ENCODE measurements at places on chromosomes 5 and 9. TPM values are rescaled to one million over a fixed set of nuclear protein-coding genes. Genes with fewer than 3 reads are reported as not detected.

- no peak for DNase-seq
Measured at GRCh38 chr9:20305452-20305851, 316.8 kb downstream of the MLLT3 start.

MROH2B gene
- total RNA-seq: not detected

GRCh38 chr9:137787786-137788505, 89.6 kb upstream of the CACNA1B start:
- DNase-seq: no peak

- peak; percentile 54 for DNase-seq
Measured at GRCh38 chr5:91150234-91150633, 232.9 kb downstream of the ARRDC3 start.

DNA sequence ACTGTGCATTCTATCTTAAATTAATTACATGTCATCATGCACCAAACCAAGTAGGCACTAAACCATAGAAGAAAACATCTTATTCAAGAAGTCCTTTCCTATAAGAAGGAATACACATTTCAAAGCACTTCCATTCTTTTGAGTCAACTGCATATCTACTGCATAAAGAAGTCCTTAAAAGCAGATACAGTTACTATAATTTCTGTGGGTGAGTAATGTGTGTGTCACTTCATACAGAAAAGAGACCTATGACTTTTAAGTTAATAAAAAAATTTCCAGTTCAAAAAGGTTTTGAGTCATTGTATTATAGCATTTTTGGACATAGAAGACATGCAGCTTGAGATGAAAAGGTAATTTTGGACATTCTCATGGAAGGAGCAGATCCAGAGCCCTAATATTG, 125.0 kb downstream of the DTWD2 start:
- DNase-seq: no peak

DNA sequence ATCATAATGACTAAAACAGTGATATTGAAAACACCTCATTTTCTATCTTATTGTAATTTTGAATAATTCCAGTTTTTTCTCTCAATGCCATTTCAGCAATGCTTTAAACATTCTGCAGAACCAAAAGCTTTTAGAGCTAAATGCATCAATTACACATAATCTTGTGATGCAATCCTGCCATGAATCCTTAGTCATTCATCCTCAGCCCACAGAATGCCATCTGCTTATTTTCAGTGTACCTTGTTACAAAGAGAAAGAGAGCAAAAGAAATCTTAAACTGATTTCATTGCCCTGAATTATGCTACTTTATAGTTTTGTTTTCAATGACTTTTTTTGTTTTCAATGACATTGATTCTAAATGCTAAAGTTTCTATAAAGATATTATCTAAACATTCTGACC, 1234.8 kb upstream of the C9orf72 start:
- DNase-seq: peak; percentile 29

DNA sequence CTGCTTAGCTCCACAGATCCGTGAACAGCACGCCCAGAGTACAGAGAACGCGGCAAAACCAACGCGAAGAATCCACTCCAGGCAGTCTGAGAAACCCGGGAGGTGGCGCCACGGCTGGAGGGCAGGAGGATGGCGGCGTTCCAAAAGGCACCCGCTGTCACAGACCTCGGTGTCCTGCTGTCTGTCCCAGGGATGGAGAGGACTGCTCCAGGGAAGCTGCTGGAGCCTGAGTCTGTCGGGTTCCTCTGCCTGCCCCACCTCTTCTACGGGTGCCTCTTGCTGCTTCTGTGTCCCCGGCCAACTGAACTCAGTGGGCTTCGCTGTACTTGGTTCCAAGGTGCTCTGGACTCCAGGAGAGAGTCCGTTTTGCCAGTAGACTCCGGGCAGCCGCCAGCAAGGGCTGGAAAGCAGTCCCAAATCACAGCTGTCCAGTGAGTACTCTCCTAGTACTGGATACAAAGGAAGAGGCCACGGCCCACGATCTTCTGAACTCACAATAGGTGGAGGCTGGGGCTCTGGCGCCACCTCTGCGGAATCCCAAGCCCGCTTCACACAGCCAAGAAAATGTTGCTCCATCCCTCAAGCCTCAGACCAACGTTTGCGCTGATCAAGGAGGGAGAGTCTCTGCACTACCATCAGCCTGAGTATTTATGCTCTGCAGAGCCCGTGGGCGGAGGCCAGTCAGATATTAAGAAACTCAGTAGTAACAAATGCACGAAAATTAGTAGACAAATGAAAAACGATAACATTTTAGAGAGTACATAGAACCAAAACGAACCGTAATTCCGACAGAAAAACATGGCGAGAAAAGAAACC, 440 bp downstream of the ANXA2R start:
- peak; percentile 80 for DNase-seq

GRCh38 chr5:54959673-54960418, 25.5 kb downstream of the ESM1 start:
- DNase-seq: no peak

- DNase-seq: no peak
Measured at GRCh38 chr9:22449719-22450118, 3.1 kb downstream of the DMRTA1 start.

DNA sequence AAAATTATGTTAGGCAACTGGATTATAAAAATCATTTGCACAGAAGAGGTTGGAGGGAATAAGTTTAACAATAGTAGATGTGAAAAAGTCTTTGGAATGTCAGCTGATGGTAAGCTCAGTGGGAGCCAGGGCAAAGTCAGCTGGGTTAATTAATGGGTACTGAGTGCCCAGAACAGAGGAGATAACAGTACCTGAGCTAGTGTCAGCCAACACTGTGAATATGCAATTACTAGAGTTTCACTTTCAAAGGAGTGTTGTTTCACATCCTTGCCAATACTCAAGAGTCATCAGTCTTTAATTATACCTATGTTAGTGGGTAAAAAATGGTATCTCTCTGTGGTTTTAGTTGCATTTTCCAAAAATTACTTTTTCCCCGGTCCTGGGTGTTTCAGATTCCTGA, 135.1 kb downstream of the KIF4B start:
- no peak for DNase-seq

- DNase-seq: no peak
Measured at GRCh38 chr9:15371448-15371845, 51.2 kb upstream of the SNAPC3 start.

DNA sequence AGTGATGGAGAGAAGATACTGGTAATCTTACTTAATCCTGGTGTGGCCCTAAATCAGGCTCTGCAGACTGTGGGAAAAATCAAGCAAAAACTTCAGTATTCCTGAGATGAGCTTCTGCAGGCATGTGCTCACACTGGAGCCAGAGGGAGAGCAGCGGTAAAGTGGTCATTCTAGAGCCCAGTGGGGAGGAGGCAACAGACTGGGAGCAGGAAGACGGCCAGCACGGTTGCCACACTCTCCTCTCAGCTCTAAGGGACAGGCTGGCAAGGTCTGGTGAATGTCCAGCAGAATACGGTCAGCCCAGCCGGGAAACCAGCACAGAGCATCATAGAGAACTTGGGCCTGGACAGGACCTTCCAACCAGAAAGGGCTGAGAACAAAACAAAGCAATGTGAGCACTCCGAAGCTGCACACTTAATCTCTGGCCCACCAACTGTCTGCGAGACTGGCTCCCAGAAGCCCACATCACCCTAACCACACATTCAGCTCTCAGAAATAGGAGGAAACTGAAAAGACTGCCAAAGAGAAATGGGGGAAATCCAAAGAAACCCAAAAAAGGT, 30.3 kb downstream of the MED27 start:
- no peak for DNase-seq

- no peak for DNase-seq
Measured at GRCh38 chr5:115028557-115028956, 141.2 kb downstream of the TRIM36 start.

GRCh38 chr9:86406366-86406765, 52.2 kb upstream of the TUT7 start:
- DNase-seq: peak; percentile 48

- DNase-seq: no peak
Measured at GRCh38 chr9:37032713-37033112, 1.4 kb downstream of the PAX5 start.

DNA sequence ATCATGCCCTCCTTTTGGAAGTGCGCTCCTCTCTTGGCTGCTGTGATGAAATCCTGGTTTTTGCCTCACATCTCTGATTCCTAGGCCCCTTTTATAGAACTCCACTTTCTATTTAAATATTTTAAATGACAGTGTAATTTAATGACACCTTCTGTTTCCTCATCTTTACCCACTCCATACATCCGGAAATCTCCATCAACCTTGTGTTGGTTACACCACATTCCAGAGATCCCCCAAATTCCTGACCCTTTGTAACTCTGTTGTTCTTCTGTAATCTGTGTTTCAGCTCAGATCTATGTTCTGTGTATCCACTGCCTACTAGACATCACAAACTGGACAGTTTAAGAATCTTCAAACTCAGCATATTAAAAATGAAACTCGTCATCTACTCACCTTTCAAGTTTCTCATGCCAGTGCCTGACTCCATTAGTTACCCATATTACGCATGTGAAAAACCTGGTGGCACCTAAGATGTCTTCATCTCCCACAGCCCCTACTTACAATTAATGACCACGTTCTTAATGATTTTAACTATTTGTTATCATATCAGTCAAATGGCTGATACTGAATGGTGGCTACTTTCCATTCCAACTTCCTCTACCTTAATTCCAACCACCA, 25.1 kb downstream of the PARP8 start:
- DNase-seq: no peak

GRCh38 chr9:71637926-71638325, 130.4 kb downstream of the CEMIP2 start:
- DNase-seq: no peak

DNA sequence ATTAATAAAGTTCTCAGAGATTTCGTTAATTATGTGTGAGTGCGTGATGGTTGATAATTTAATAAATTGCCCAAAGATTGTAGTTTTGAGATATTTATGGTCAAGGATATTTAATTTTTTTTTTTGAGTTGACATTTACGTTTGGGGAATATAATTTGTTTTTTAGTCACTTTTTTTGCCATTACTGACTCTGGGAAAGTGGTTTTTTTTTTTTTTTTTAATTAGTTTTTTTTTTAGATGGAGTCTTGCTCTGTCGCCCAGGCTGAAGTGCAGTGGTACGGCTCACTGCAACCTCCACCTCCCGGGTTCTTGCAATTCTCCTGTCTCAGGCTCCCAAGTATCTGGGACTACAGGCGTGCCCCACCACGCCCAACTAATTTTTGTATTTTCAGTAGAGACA, 1.7 kb downstream of the BDP1 start:
- DNase-seq: no peak

PDGFRB gene
- total RNA-seq: 16.3 TPM

GRCh38 chr9:136963341-136963740, 11.3 kb downstream of the LCN12 start:
- no peak for DNase-seq

DNA sequence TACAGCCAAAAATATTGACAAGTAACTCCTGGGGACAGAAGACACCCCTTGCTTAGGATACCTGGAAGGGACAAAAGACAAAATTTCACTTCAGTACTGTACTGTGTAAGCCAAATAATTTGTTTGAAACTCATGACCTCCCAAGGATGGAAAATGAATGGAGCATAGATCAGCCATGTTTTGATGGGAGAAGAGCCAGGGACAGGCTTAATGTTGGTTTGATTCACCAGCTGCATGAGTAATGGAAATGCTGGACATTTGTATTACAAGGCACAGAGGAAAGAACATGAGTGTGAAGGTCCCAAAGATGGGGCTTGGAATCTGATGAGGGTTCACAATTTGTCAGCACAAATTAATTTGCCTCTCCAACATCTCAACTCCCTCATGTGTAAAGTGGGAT, 122.8 kb downstream of the ENC1 start:
- peak; percentile 38 for DNase-seq

GRCh38 chr5:77995793-77996409, 219.8 kb upstream of the TBCA start:
- DNase-seq: no peak

GRCh38 chr5:137667341-137667740, 68.5 kb downstream of the KLHL3 start:
- DNase-seq: no peak

GRCh38 chr9:95366731-95367325, 49.3 kb upstream of the FANCC start:
- DNase-seq: no peak

DNA sequence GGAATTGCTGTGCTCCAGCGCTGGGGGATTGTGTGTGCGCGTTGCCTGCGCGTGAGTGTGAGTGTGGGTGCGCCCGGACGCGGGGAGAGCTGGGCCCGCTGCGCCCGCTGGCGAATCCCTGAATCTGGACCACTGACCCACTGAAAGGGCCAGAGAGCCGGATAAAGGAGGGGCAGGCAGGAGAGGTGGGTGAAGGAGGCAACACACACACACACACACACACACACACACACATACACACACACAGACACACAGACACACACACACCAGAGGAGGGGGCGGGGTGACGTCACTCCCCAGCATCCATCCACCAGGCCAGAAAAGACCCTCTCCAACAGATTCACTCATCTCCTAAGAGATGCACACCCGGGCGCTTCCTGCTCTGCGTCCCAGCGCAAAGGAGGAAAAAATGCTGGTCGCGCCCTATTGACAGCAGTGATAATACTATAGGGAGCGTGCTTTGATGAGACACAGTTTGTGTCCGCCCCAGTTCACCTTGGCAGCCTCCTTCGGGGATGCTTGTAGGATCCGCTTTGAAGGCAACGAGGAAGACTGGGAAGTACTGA, 1059.1 kb upstream of the DMAC1 start:
- no peak for DNase-seq

DNA sequence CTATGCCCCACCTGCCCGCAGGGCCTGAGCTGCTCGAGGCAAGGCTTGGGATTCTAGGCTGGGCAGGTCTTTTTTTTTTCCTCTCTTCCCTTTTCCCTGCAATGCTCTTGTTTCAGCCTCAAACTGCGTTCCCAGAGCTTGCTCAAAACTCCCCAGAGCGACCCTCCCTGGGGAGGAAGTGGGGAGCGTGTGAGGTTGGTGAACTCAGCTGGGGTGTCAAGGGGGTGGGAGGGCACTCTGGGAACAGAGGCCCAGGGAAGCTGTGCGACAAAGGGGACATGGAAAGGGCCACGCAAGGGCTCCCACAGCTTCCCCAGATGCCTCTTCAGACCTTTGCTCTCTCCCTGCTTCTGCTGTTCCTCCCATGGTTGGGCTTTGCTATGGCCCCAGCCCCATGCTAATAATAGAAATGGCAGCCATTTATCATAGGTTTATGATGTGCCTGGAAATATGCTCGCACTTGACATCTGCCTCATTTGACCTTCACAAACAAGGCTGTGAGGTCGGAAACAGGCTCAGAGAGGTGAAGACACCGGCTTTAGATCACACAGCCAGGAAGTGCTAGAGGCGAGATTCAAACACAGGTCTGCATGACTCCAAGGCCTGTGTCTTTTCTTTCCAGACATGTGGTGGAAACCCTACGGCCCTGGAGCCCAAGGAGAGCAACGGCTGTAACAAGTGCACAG, 40.9 kb upstream of the IL17B start:
- no peak for DNase-seq

INSL4 gene
- total RNA-seq: not detected

DNA sequence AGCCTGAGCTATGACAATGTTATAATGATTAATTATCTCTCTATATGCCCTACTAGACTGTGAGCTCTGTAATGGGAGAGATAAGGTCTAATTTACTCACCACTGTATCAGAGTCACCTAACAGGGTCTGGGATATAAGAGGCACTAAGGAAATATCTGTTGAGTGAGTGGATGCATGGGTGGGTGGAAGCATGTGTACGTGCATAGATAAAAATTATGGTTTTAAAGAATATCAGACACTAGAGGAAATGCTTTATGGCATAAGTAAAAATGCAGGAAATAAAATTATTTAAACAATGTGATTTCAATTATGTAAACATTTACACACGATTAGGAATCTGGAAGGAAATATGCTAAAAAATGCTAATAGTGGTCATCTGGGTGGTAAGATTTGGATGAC, 137.8 kb downstream of the SPOCK1 start:
- DNase-seq: no peak

PCDHB6 gene
- not detected for total RNA-seq

- no peak for DNase-seq
Measured at GRCh38 chr5:177130211-177131018, 3.2 kb upstream of the NSD1 start.

ADAMTS6 gene
- not detected for total RNA-seq

Measured in Caki2 (cell line).